Caco-2 (cell line): ENCODE measurements at places on chromosomes 3 and 15. TPM values are rescaled to one million over a fixed set of nuclear protein-coding genes. Genes with fewer than 3 reads are reported as not detected.

DNA sequence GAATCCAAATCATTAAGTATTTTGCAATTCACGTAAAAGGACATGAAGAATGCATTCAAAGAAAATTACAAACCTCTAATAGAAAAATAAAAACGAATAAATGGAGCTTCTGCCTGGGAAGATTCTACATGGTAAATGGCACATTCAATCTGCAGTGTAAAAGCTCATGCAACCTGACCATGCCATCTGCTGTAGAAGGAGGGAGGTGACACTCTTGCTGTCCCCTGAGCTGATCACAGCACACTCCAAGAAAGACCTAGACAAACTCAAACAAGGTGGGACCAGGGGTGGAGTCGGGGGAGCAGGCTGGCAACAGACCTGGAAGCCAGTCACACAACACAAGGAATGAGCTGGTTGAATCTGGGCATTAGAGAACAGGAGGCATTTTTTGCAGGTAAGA is 101.8 kb downstream of the BDH1 start:
- H3K36me3 ChIP-seq, result no peaks in the 10 kb centered on the region; the same call in 1 of the 2 replicates
- no peak overlapping the region for H3K4me3 ChIP-seq
- DNase-seq, result peak; percentile 54
- no peaks in the 10 kb centered on the region for H3K27me3 ChIP-seq
- H3K27ac ChIP-seq, result peak overlapping the region; percentile 5
- H3K4me1 ChIP-seq, result peaks cover 31% of the 10 kb centered on the region

GRCh38 chr3:171284308-171285075 is 175.7 kb downstream of the TNIK start:
- H3K4me3 ChIP-seq, result no peak overlapping the region
- no peak overlapping the region for H3K27ac ChIP-seq
- no peaks in the 10 kb centered on the region for H3K27me3 ChIP-seq
- DNase-seq, result no peak

DNA sequence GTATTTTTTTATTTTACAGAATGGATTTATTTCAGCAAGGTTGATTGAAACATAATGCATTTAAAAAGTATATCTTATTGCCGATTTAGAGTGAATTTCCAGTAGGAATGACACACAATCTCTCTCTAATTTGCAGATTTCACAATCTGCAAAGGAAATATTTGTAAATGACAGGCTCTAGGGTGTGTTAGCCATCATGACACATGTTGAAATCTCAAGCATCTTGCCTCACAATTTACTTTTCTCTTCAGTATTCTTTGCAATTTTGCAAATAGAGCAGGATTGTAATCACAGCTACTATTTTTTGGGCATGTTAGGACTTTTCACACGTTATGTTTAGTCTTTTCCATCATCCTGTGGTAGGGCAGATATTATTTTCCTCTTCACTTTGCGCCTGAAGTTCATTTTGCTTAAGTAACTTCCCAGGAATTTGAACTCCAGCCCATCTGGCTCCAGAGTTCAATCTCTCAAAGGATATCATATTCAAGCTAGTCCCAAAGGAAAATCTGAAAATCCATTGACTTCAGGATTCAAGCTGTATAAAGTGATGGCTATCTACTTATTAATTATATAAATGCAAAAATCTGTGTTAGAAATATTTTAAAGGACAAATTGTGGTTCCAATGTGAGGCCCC is 55.4 kb downstream of the ATP13A4 start:
- H3K4me1 ChIP-seq, result peaks cover 17% of the 10 kb centered on the region; the same call in 1 of the 2 replicates
- DNase-seq, result no peak
- no peaks in the 10 kb centered on the region for H3K36me3 ChIP-seq
- no peak overlapping the region for H3K4me3 ChIP-seq
- H3K27ac ChIP-seq, result no peak overlapping the region
- H3K27me3 ChIP-seq, result no peaks in the 10 kb centered on the region

DNA sequence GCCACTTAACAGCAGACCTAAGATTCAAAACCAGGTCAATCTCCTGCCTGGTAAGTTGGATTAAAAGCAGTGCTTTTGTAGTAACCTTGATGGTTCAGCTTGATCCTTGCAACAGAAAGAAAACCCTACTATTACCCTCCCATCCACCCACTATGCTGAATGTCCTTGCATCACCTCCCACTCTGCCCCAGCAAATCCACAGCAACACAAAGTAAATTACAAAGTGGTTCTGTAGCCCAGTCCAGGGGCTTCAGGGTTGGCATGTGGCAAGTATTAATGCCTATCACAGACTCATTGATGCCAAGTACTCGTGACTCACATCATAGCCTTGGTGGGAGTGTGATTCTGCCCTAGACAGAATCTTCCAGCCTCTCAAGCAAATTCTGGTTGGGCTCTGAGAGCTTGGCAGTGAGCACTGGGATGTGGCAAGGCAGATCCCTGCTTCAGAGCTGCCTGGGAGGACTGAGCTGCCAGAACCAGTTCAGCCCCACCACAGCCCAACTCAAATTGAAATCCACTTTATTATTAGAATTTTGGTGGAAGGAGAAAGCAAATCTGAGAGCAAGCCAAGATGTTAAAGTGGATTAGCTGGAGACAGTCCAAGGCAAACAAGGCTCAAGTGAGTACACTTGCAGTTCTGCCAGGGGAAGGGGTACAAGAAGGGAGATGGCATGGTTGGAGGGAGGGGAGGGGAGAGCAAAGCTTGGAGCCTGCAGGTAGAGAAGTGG is 225.8 kb upstream of the UMPS start:
- H3K27me3 ChIP-seq, result peaks cover 1% of the 10 kb centered on the region; the same call in 1 of the 2 replicates
- no peaks in the 10 kb centered on the region for H3K4me1 ChIP-seq
- no peak for DNase-seq
- no peaks in the 10 kb centered on the region for H3K36me3 ChIP-seq
- H3K4me3 ChIP-seq, result no peak overlapping the region

- peaks cover 2% of the 10 kb centered on the region for H3K27me3 ChIP-seq
- peak overlapping the region; percentile 58 for H3K4me3 ChIP-seq
- H3K4me1 ChIP-seq, result peaks cover 7% of the 10 kb centered on the region; the same call in 1 of the 2 replicates
- DNase-seq, result peak; percentile 35
- H3K36me3 ChIP-seq, result no peaks in the 10 kb centered on the region
These were observed 1.0 kb downstream of the EOMES start for GRCh38 chr3:27720899-27721716.

GRCh38 chr3:135325096-135325495 is 530.0 kb downstream of the EPHB1 start:
- no peak for DNase-seq
- no peak overlapping the region for H3K27ac ChIP-seq
- no peaks in the 10 kb centered on the region for H3K27me3 ChIP-seq
- no peaks in the 10 kb centered on the region for H3K36me3 ChIP-seq
- H3K4me3 ChIP-seq, result no peak overlapping the region

GRCh38 chr3:77040926-77041722 is 1.2 kb downstream of the ROBO2 start:
- peaks cover 3% of the 10 kb centered on the region for H3K27me3 ChIP-seq
- DNase-seq, result no peak
- no peaks in the 10 kb centered on the region for H3K36me3 ChIP-seq
- no peak overlapping the region for H3K4me3 ChIP-seq
- no peak overlapping the region for H3K27ac ChIP-seq

- H3K36me3 ChIP-seq, result no peaks in the 10 kb centered on the region
- H3K4me1 ChIP-seq, result no peaks in the 10 kb centered on the region
- no peak overlapping the region for H3K4me3 ChIP-seq
- no peak overlapping the region for H3K27ac ChIP-seq
- H3K27me3 ChIP-seq, result no peaks in the 10 kb centered on the region
- no peak for DNase-seq
These were observed 210.0 kb downstream of the NFKBIZ start for GRCh38 chr3:102059145-102059943.

- no peaks in the 10 kb centered on the region for H3K36me3 ChIP-seq
- no peaks in the 10 kb centered on the region for H3K4me1 ChIP-seq
- H3K27me3 ChIP-seq, result no peaks in the 10 kb centered on the region
- H3K27ac ChIP-seq, result no peak overlapping the region
- no peak overlapping the region for H3K4me3 ChIP-seq
These were observed 140.6 kb upstream of the TBC1D5 start for GRCh38 chr3:17882981-17883380.

DNA sequence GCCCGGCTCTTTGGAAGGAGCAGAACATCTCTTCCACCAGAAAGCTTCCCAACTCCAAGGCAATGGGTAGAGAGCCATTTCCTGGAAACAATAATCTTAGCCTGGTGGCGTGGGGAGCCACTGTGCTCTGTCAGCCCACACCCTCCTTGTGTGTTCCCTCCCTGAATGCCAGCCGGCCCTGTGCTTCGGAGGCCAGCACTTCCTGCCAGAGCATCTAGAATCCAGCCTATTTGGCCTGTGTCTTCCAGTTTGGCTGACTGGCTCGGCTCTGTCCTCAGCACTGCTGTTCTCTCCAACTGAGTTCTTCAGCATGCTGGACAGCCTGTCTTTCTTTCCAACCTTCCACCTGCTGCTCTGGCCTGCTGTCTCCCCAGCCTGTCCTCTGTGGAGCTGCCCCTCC is 349.3 kb downstream of the MFSD1 start:
- H3K36me3 ChIP-seq, result no peaks in the 10 kb centered on the region
- H3K4me3 ChIP-seq, result no peak overlapping the region
- DNase-seq, result no peak
- H3K4me1 ChIP-seq, result no peaks in the 10 kb centered on the region
- no peaks in the 10 kb centered on the region; the same call in 1 of the 2 replicates for H3K27me3 ChIP-seq

GRCh38 chr15:62497356-62497755 is 332.3 kb upstream of the C2CD4B start:
- peaks cover 63% of the 10 kb centered on the region for H3K4me1 ChIP-seq
- no peak for DNase-seq
- H3K4me3 ChIP-seq, result no peak overlapping the region
- no peaks in the 10 kb centered on the region for H3K36me3 ChIP-seq

DNA sequence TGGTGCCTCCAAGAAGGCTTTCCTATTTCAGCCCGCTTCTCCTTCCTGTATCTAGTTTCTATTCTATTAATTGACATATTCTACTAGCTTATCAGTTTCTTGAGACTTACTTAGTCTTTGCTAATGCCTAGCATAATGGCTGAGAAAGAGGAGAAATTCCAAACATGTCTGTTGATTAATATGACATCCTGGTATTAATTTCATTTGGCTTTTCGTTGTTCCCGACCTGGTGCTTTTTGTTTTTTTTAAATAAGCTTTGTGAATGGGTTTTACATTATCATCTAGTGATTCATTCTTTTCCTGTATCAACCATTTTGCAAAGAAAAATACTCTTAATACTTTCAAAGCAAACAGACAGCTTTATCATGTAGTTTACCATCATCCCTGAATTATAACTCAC is 13.1 kb downstream of the WDR53 start:
- no peaks in the 10 kb centered on the region for H3K27me3 ChIP-seq
- no peaks in the 10 kb centered on the region for H3K4me1 ChIP-seq
- no peaks in the 10 kb centered on the region for H3K36me3 ChIP-seq

DNA sequence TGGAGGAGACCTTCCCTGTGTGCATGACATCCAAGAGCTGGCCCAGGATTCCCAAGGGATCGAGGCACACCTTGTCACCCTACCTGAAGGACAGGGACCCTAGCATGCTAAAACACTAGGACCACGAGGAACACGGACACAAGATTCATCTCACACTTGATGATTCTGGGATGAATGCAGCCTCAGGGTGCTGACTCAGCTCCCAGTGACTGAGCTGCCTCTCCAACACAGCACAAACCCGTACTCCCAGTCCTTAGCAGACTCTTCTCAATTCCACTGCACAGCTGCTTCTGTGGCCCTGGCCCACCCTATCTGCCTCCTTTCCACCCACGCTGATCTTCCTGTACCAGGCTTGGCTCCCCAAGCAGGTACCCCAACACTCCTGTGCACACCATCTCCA is 9.1 kb upstream of the OXTR start:
- H3K4me3 ChIP-seq, result no peak overlapping the region
- H3K4me1 ChIP-seq, result no peaks in the 10 kb centered on the region
- H3K27ac ChIP-seq, result no peak overlapping the region
- no peaks in the 10 kb centered on the region for H3K36me3 ChIP-seq
- H3K27me3 ChIP-seq, result no peaks in the 10 kb centered on the region
- DNase-seq, result no peak

DNA sequence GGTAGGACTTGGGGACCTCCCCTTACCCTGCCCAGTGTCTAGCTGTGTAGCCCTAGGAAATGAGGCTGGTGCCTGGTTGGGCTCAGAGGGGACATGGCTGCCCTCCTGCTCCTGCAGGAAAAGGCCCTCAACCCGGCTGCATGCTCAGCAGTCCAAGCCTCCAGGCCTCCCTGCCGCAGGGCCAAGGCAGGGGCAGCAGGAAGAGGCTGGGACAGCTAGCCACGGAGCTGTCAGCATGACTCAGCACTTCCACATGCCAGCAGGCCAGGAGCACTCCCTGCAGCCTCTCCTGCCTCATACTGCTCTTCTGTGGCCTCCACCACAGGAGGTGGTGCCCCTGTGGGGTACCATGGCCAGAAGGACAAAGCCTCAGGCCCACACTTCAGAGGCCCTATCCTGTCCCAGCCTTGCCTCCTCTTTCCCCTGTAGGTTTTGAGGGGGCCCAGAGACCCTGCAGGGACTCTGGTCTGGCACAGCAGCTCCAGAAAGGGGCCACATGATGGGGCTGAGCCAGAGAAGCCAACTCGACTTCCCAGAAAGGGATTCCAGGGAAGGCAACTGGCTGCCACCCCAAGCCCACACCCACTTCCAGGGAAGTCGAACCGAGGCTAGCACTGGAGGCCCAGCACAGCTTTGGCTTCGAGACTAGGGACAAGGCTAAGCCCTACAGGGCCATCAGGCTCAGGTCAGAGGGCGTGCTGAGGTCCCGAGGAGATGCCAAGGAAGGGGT is 19.5 kb downstream of the TKT start:
- peaks cover 5% of the 10 kb centered on the region for H3K36me3 ChIP-seq
- H3K27me3 ChIP-seq, result no peaks in the 10 kb centered on the region
- no peak overlapping the region for H3K4me3 ChIP-seq
- no peak overlapping the region for H3K27ac ChIP-seq
- DNase-seq, result no peak

GRCh38 chr3:27293939-27294338 is 75.2 kb downstream of the NEK10 start:
- no peak overlapping the region for H3K27ac ChIP-seq
- H3K4me1 ChIP-seq, result no peaks in the 10 kb centered on the region
- DNase-seq, result no peak
- no peak overlapping the region for H3K4me3 ChIP-seq
- no peaks in the 10 kb centered on the region for H3K36me3 ChIP-seq
- H3K27me3 ChIP-seq, result no peaks in the 10 kb centered on the region

GRCh38 chr3:59388555-59389270 is 338.9 kb upstream of the CFAP20DC start:
- H3K27me3 ChIP-seq, result no peaks in the 10 kb centered on the region
- no peaks in the 10 kb centered on the region for H3K4me1 ChIP-seq
- H3K27ac ChIP-seq, result no peak overlapping the region
- no peak for DNase-seq
- H3K4me3 ChIP-seq, result no peak overlapping the region
- no peaks in the 10 kb centered on the region for H3K36me3 ChIP-seq

The KIF9 gene
- total RNA-seq, result 7.1 and 7.2 TPM in 2 replicates

The SAMMSON gene
- total RNA-seq, result not detected in 2 replicates

The FOXP1 gene
- 131 and 155 TPM in 2 replicates for total RNA-seq

The LARP6 gene
- total RNA-seq, result 19.7 and 19.8 TPM in 2 replicates

The TRIM42 gene
- total RNA-seq, result not detected in 2 replicates

The SLC22A14 gene
- total RNA-seq, result 0.14 and 0.23 TPM in 2 replicates

The KNG1 gene
- total RNA-seq, result 6.7 and 9.5 TPM in 2 replicates

The ZBTB47 gene
- 4.8 and 5.2 TPM in 2 replicates for total RNA-seq

The DNAH12 gene
- total RNA-seq, result 0.45 and 1.5 TPM in 2 replicates

The CASR gene
- not detected in 2 replicates for total RNA-seq

The RPP25 gene
- 30.1 and 35.3 TPM in 2 replicates for total RNA-seq
